Frontal cortex (tissue), 4 donors: ENCODE measurements at places on chromosomes 6 and 20. TPM values are rescaled to one million over a fixed set of nuclear protein-coding genes. Genes with fewer than 3 reads are reported as not detected.

Gene RFX6
- total RNA-seq, result not detected

Gene POU5F1
- not detected for total RNA-seq

Gene CRYBG1
- total RNA-seq, result under 0.01 TPM

Gene GSTA3
- total RNA-seq, result not detected

Gene CDH22
- total RNA-seq, result 2.0 TPM

Gene DAAM2
- total RNA-seq, result 5.3 TPM

Gene GINM1
- total RNA-seq, result 31.0 TPM

Gene EDN3
- total RNA-seq, result 0.82 TPM

Gene SEL1L2
- total RNA-seq, result 0.41 TPM

Gene TPBG
- total RNA-seq, result 4.5 TPM

Gene SYNDIG1
- 26.1 TPM for total RNA-seq

Gene CNKSR3
- total RNA-seq, result 4.1 TPM

Gene FAM135A
- 151 TPM for total RNA-seq

Gene RPP40
- total RNA-seq, result 17.1 TPM

Gene HLA-DMB
- 0.82 TPM for total RNA-seq

Gene SLC4A11
- under 0.01 TPM for total RNA-seq

Gene STMND1
- total RNA-seq, result not detected

Gene FLRT3
- total RNA-seq, result 97.4 TPM

Gene VSX1
- not detected for total RNA-seq

Gene NRSN1
- 22.0 TPM for total RNA-seq

Gene MAP3K5
- 18.3 TPM for total RNA-seq

Gene TTLL9
- 1.2 TPM for total RNA-seq

Gene DZANK1
- 5.3 TPM for total RNA-seq

Gene FAM162B
- 1.2 TPM for total RNA-seq

Gene CCN2
- total RNA-seq, result 4.1 TPM

Gene FGD2
- 0.82 TPM for total RNA-seq

Gene SCGN
- 30.2 TPM for total RNA-seq

Gene OXT
- total RNA-seq, result not detected

Gene MYB
- 2.9 TPM for total RNA-seq

Gene ISM1
- total RNA-seq, result 1.6 TPM

Gene OTOR
- 0.82 TPM for total RNA-seq

Gene TCP11
- 0.41 TPM for total RNA-seq

Gene KCNK16
- total RNA-seq, result not detected

Gene C6orf141
- total RNA-seq, result 4.9 TPM
